ENCODE measurements at places on chromosomes 2 and 18.

DNA sequence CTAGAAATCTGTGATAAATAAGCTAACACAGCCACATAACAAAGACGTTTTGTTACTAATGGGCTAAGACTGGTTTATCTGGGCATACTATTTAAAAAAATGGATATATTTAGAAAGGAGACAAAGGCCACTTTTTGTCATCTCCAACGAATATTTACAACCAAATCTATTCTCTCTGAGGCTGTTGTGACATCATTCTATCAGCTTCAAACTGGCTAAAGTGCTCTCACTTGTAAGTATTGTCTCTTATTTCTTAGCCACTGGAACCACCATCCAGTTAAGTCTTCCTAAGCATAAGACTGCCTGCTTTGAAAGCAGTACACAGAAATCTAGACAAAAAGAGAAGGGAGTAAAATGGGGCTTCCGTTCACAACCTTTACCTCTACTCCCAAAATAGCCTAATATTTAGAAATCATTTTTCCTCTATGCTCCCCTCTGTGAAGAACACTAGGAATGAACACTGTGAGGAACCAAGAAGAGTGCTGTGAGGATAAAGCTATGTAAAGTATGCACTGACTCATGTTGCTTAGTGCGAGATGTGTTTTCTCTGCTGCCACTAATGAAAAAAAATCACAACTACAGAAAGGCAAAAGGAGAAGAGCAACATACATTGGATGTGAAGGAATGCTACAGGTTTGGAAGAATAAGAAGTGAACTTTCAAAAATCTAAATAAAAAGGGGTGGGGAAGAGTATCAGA is 264.1 kb downstream of the EXOC6B start:
- no peak for DNase-seq

DNA sequence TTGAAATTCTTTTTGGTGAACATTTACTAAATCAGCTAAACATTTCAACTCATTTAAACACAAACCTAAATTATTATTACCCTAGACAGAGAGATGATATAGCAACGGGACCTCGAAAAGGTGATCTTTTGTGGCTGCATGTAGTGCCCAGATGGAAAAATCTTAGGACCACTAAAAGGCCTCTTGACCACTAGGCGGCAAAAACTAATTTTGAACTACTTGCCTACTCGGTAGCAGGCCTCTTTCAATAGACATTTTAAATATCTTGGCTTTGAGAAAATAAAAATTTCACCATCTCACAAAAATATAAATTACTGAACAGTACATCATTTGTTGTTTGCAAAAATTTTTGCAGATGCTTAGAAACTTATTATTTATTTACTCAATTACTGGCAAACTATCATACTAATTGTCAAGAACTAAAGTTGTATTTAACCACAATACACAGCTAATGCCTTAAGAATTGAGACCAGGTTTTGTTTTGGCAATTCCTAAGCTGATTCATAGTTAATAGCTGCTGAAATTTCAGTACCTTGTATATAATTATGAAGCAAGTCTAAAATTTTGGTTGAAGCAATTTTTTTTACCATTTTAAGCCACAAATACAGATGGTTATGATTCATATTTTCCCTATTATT is 9.4 kb downstream of the COL3A1 start:
- DNase-seq, result no peak

- DNase-seq, result no peak
Observed at GRCh38 chr2:37866171-37866934, 58.7 kb upstream of the RMDN2 start.

- no peak for DNase-seq
Observed at GRCh38 chr2:37610638-37611289, 60.7 kb downstream of the CDC42EP3 start.

DNA sequence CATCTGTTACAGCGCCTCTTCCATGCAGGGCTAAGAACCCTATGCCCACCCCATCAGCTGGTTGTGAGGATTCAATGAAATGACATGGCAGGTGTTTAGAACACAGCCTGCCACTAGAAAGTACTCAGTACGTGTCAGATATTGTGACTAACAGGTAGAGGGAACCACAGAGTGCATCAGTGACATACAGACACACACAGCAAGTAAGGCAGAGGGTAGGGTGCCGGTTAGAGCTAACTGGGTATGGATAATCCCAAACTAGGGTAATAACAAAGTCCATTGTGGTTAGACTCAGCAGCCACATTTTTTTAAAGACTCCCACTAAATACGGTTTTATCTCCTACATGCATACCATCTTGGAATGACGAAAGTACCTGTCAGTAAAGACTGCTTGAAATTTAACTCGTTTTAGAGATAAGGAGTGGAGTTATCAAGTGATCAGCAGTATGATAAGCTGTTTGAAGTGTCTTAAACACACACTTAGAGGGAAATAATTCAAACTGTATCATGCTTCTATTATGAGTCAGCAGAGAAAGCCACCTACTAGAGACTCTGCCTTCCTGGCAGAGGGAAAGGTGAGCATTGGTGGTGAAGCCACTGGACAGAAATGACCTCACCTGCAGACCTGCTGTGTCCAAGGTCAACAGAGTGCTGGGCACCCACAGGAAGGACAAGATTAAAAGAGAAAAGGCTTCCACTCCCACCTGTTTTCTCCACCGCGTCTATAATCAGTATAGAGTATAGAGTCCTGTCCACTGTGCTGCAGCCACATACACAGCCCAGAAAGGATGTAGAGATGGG is 20.6 kb downstream of the MPPE1 start:
- DNase-seq, result no peak

GRCh38 chr18:76892832-76893231 is 70.5 kb downstream of the ZNF236 start:
- DNase-seq, result no peak

DNA sequence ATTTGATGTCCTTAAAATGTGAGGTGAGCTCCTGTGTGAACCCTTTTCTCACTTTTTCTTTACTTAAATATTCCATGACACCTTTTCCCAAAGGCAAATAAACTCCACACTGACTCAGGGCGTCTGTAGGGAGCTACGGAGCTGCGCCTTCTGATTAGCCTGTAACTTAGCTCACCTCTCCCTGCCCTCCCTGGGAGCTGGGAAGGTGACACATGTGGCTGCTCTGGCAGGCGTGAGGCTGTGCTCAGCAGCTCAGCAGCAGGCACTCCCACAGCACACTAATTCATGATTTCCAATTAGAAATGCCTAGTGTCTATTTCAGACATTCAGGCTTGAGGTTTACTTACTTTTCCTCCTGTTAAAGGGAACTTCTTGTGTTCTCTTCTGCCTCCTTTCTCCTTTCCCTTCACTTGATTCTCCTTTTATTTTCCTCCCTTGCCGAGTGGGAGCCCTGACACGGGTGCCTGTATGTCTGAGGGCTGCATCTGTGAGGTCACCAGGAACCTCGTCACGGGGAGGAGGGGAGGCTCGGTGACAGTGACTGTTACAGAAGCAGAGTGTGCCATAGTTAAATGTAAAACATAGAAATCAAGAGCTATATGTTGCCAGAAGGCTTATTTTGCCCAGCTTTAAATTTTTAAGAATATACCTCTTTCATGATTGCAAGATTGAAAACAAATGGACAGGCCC is 437.1 kb downstream of the DCDC2C start:
- no peak for DNase-seq
